Heart right ventricle (tissue), 16 donors: ENCODE measurements at places on chromosomes 3 and 15. TPM values are rescaled to one million over a fixed set of nuclear protein-coding genes. Genes with fewer than 3 reads are reported as not detected.

Gene ZPLD1
- total RNA-seq: not detected

GRCh38 chr3:152499791-152500385 is 231.2 kb downstream of the MBNL1 start:
- DNase-seq: no peak

Gene GCSAM
- not detected for total RNA-seq

DNA sequence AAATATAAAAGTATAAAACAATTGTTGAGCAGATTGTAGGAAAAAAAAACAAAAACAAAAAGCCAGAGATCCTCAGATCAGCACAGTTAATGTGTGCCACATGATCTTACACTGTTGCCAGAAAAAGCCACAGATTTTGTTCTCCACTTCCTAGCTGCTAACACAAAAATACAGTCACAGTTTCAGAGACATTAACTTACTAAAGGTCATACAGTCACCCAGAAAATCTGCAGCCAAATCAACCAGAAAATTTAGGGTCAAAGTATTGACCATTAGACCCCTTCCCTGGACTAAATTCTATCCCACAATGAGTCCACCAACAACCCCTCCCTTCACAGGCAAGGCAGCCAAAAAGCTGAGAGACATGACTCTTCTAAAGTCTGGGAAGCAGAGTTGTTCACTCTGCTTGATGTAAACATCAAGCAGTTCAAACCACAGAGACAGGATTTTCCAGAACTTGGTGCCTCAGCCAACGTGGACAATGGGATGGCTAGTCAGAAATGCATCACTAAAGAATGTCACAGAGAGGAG is 59.1 kb downstream of the SST start:
- no peak for DNase-seq

GRCh38 chr3:134252766-134253165 is 2.1 kb upstream of the RYK start:
- DNase-seq: no peak

GRCh38 chr3:10726787-10727186 is 89.2 kb upstream of the SLC6A11 start:
- no peak for DNase-seq

- DNase-seq: no peak
Observed at GRCh38 chr15:42719043-42719442, 17.9 kb downstream of the CDAN1 start.

Gene GOLGA8R
- 1.4 TPM for total RNA-seq

- no peak for DNase-seq
Observed at GRCh38 chr3:149577801-149578200, 80.0 kb downstream of the WWTR1 start.

GRCh38 chr15:92751528-92751927 is 96.0 kb upstream of the FAM174B start:
- no peak for DNase-seq

- DNase-seq: no peak
Observed at GRCh38 chr15:53974813-53975212, 3.4 kb upstream of the UNC13C start.

Gene TRH
- total RNA-seq: not detected

Gene C3orf62
- total RNA-seq: 3.7 TPM

GRCh38 chr15:89175617-89176191 is 45.7 kb downstream of the RLBP1 start:
- no peak for DNase-seq

Gene WNT7A
- total RNA-seq: not detected

GRCh38 chr3:149037684-149038083 is 46.3 kb downstream of the GYG1 start:
- DNase-seq: no peak

DNA sequence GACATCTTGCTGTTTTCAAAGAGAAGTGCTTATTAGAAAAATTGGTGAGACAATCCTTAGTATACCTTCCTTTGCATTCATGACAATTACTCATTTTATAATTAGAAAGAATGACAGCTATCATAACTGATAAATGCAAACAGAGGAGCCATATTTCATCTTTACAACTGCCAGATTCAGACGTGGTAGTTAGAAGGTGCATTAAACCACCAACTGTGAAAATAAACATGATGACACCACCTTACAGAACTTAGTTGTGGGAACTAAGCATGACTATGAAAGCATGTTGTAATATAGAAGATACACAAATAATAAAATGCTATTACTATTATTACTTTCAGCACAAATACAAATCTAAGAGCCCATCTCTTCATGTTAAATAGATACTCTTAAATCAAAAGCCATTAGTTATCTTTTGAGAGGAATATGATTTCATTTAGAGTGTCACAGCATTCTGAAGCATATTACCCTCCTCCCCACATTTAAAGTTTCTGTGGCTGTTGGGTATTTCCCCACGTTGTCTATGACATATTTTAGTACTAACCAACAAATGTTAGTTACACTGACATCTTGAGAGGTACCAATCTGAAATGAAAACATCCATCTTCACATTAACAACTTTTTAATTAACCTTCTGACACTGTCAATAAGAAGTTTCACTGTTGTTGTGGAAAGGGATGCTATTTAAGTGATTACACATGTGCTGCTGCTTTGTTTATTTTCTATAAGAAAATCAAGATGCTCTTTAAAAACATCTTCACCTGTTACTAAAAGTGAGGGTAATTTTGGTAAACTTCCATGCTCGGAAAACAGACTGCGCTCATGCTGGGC is 163.8 kb downstream of the LSAMP start:
- no peak for DNase-seq

DNA sequence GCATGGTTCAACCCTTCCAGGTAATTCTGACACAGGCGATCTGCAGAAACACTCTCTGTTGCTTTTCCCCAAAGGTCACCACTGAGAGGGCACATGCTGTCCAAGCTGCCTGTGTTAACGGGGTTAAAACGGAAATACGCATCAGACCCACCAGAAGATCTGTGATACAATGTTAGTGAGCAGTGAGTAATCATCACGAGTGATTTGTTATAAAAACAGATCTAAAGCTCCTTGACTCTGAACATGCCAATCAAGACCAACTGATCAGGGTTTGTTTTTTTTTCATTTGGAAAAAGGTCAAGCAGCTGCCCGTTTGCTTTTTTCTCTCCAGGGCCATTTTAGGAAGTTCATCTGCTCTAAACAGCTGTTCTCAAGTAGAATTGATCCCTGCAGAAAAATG is 43.2 kb downstream of the FGF12 start:
- no peak for DNase-seq

DNA sequence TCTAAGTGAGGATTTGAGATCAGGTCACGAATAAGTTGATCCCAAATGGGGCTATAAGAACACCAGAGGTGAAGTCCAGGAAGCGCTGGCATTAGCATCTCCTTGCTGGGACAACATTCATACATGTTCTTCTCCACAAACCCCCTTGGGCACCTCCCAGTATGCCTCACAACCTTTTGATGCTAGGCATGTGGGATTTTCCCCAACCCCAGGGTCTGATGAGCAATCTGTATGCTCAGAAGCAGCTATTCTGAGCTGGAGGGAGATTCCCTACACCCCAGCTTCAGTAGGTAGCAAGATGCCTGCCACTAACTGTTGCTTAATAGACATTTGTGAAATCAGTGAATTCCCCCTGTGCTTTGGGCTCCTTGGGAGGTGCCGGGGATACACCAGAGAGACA is 32.2 kb downstream of the SLC6A11 start:
- no peak for DNase-seq

Gene NOX5
- 0.18 TPM for total RNA-seq

GRCh38 chr15:63112871-63113270 is 8.8 kb upstream of the LACTB start:
- DNase-seq: no peak

Gene CIB1
- 76.2 TPM for total RNA-seq

DNA sequence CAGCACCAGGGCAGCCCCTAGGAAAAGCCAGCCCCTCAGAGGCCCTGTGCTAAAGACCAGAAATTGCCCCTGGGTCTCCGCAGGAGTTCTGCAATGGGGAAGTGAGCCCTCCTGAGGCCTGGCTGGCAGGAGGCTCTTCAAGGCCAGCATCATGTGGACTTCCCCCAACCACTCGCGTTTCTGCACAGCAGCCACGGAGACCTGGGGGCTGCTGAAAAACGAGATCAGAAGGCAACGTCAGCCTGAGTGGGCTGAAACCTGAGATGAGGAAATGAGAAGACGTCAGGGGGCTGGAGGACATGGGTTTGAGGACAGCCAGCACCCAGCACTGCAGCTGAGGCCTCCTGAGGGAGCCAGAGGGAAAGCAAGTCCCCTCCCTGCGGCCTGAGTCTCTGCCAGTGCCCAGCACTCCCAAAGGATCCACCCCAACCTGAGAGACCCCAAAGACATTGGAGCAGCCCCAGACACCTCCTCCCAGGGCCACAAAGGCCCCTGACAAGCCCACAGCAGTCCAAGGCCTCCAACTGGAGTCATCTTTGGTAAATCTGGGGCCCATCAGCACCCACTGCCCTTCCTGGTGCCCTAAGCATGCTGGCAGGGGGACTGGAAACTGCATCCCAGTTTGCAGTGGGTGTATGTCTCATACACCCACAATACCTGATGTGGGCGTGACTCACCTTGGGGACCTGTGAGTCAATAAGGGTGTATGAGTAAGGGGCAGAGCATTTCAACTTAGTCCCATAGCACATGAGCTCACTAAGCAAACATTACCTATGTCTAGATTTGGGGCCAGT is 29.2 kb upstream of the CYP11A1 start:
- DNase-seq: no peak

Gene MYH15
- 0.68 TPM for total RNA-seq

DNA sequence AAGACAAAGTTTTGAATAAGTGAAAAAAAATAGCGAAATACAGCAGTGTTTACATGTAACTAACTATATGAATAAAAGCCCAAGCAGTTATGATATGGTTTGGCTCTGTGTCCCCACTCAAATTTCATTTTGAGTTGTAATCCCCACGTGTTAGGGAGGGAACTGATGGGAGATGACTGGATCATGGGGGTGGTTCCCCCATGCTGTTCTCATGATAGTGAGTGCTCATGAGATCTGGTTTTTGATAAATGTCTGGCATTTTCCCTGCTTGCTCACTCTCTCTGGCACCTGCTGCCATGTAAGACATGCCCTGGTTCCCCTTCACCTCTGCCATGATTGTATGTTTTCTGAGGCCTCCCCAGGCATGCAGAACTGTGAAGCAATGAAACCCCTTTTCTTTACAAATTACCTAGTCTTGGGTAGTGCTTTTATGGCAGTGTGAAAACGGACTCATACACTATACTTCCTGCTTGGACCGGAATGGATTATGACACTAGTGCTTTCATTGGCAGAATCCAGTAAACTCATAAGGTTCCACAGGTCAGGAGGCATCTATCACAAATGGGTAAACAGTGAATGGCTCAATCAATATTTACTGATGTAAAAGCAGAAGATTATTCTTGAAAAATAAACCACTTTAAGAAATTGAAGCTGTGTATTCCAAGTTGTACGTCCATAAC is 192.1 kb downstream of the CBLB start:
- no peak for DNase-seq

Gene PLA2G4E
- not detected for total RNA-seq
